ENCODE measurements at places on chromosomes 13 and 19. TPM values are rescaled to one million over a fixed set of nuclear protein-coding genes. Genes with fewer than 3 reads are reported as not detected.

ADM5 gene
- 3.4 TPM for total RNA-seq

SMG9 gene
- total RNA-seq = 64.4 TPM

LILRA1 gene
- not detected for total RNA-seq

OXGR1 gene
- total RNA-seq = not detected

MCEMP1 gene
- not detected for total RNA-seq

JSRP1 gene
- 0.63 TPM for total RNA-seq

OVOL3 gene
- total RNA-seq = 0.15 TPM

CCNE1 gene
- total RNA-seq = 26.6 TPM

NAXD gene
- total RNA-seq = 14.5 TPM

ZNF350 gene
- 4.7 TPM for total RNA-seq

ZNF333 gene
- total RNA-seq = 2.3 TPM

SYNGR4 gene
- 3.7 TPM for total RNA-seq

ERFL gene
- total RNA-seq = 0.25 TPM

CEACAM7 gene
- not detected for total RNA-seq

F7 gene
- 0.15 TPM for total RNA-seq

PSG11 gene
- total RNA-seq = not detected

CEACAM20 gene
- total RNA-seq = 0.08 TPM

CEACAM8 gene
- not detected for total RNA-seq

IFI30 gene
- total RNA-seq = 14.9 TPM

SOX1 gene
- total RNA-seq = not detected

TRAPPC5 gene
- total RNA-seq = 109 TPM

IL27RA gene
- 10.7 TPM for total RNA-seq

LYPD5 gene
- total RNA-seq = 0.17 TPM

FSD1 gene
- 8.3 TPM for total RNA-seq

ANGPTL4 gene
- total RNA-seq = 151 TPM

CYP4F11 gene
- 5.5 TPM for total RNA-seq

SOHLH2 gene
- total RNA-seq = not detected

TOMM40 gene
- total RNA-seq = 250 TPM

TCF3 gene
- 57.4 TPM for total RNA-seq

FAM124A gene
- total RNA-seq = 2.1 TPM

TMEM59L gene
- total RNA-seq = 3.9 TPM

NAT14 gene
- total RNA-seq = 64.7 TPM

Data from A549 treated with CORT108297 at 1 μM for 4 hours (cell line).